NCI-H1105 treated with DMSO at 0.1 percent for 48 hours (cell line): ENCODE measurements at places on chromosomes 1 and 21.

GRCh38 chr1:215842905-215843304 is 275.8 kb downstream of the KCTD3 start:
- no peak for DNase-seq

- no peak for DNase-seq
Observed at GRCh38 chr1:185441605-185442004, 124.6 kb upstream of the IVNS1ABP start.

DNA sequence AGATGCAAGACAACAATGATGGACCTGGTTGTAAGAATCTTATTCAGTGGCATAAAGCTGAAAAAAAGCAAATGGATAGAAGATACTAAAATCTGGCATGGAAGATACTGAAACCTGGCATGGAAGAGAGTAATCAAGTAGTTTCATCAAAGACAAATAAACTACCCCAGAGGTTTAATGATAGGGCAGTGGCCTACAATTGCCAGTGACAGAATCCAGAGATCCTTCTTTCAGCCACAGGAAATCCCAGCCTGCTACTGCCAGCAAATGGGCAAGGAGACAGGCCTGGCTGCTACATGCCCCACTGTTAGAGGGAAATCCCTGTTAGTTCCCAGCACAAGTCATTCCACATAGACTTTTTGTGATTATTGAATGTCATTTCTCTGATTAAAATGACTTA is 409.4 kb downstream of the VAV3 start:
- DNase-seq = no peak

DNA sequence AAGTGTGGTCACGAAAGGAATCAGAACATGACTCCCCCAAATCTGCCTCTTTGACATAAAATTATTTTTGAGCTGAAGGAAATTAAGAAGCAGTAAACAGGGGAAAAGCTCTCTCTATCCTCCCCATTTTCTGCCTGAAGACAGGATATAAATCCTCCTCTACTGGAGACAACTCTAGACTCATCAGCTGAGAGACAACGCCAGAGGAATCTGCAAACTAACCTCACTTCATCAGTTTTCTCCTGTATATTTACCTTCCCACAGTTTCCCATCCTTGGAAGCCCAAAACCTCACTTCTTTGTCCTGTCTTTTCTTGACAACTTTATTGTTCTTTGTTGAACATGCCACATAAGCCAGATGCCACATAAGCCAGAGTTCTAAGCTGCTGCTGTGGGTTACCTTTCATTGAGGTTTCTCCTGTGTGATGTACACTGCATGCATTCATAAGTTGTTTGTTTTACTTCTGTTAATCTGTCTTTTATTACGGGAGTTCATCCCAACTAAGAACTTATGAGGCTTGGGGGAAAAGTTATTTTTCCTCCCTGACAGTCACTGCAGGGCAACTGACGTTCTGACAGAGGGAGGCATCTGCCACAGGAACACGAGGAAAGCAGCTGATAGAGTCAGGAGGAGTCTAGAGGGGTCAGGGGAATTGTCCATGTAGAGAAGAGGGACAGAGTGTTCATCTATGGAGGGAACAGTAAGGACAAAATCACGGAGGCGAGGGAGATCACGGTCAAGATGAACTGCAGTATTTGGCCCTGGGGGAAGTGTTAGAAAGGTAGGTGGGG is 19.2 kb downstream of the ST6GALNAC3 start:
- no peak for DNase-seq

DNA sequence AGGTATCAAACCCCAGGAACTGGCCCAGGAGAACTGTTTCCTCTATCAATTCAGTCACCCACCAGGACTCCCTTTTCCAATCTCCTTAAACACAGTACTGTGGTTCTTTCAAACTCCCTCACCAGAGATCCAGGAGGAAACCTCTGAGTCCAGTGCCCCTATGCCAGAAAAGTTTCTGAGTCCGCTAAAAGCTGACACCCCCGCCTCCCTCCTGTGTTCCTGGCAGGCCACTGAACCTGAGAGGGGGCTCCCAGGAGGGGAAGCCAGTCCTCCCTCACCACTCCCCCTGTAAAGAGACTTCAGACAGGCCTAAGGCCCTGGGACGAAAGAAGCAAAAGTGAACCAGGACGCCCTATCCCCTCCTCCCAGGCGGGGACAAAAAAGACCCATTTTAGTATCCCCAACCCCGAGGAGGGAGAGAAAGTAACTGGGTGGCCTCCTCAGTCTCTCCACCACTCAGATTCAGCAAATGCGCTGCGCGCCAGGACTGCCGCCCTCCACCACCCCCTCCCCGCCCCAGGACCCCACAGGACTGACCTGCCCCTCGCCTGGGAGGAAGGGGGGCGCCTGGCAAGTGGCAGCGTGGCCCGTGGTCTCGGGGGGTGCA is 624 bp downstream of the SLC41A1 start:
- DNase-seq = peak; percentile 22

GRCh38 chr1:18924221-18924691 is 21.9 kb upstream of the ALDH4A1 start:
- no peak for DNase-seq

GRCh38 chr1:3618881-3619671 is 5.7 kb upstream of the TPRG1L start:
- DNase-seq = peak; percentile 65

DNA sequence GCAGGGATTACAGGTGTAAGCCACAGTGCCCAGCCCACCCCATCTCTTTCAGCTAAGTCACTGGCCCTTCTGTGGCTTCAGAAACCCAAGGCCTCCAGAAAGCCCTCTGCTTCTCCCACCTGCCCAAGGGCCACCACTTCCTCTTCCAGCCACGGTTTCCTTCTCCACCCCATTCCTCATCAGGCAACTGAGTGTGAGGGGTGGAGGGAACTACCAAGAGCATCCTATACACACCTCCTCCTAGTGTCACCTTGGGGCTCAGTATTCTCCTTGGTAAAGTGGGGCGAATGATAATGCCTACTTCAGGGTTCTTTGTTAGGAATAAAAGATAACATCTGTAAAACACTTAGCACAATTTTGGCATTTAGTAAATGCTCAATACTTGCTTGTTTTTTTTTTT is 30.0 kb downstream of the KNCN start:
- DNase-seq = no peak

DNA sequence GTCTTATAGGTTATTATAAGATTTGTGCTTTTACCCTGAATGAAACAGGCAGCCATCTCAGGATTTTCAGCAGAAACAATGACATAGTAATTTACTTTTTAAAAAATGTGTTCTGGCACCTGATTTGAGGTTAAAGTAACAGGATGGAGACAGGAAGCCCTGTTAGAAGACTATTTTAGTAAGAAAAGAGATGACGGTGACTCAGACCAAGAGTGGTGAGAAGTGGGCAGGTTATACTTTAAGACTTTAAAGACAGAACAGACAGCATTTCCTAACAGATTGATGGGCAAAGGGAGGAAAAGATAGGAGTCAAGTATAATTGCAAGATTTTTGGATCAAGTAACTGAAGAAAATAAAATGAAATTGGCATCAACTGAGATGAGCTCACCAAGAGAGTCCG is 436.8 kb upstream of the NR5A2 start:
- DNase-seq = no peak

DNA sequence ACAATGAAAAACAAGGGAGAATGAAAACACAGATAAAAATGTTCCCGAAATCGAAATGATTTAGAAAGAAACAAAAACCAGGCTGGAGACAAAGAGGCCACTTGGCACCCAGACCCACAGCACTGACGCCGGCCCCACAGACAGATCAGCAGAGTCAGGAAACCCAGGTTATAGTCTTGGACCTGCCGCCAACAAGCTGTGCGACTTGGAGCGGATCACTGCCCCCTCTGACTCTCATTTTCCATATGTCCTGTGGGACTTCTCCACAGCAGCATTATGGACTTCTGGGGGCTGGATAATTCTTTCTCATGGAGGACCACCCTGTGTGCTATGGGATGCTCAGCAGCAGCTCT is 72.4 kb downstream of the MATN1 start:
- DNase-seq = no peak

DNA sequence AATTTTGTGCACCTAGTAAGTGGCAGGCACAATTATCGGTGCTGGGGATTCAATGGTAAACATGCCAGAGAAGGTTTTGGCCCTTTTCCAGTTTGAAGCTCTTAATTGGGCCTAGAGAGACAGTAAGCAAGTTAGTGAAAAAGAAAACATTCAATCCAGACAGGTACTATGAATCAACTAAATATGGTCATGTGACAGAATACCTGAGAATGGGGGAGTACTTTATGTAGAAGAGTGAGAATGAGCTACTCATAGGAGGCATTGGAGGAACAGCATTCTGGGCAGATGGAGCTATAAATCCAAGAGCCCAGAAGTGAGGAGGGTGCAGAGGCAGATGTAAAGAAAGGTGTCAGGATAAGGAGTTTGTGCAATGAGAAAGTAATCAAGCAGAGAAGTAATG is 1017.9 kb downstream of the ADGRL2 start:
- peak; percentile 96 for DNase-seq

DNA sequence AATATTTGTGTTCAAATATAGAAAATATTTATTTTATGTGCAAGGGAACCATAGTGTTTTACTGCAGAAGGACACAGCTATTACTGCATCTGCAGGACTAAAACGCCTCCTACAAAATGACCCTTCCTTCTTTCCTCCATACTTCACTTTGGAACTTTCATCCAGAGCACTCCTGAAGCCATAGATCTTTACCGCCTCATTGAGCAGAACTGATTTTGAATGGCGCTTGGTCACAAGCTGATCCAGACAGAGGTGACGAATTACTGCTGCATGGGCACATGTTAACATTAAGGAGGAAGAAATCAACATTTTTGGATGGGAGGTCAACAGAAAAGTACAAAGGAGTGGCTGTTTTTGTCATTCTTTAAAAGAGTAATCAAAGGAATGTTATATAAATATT is 931.6 kb downstream of the NCAM2 start:
- no peak for DNase-seq

DNA sequence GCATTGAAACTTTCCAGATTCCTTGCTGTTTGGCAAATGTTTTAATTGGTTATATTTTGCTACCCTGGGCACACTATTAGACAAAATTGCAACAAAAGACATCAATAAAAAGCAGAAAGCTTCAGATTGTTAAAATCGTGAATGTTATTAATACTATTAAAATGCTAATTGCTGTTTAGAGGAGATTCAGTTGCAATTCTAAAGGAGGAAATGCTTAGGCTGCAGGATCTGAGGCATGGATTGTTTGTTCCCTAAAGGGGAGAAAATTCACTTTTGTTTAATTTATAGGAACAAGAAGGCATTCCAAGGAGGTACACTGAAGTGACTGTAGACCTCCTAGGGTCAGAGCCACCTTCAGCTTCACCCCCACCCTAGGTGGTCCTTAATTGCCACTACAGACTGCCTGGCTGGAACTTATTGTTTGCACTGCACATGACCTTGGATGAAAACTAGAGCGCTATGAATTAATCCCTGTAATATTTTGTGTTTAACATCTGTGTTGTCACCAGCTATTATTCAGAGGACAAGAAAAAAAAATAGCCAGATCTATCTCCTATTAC is 1266.9 kb upstream of the ADGRL2 start:
- DNase-seq = no peak

DNA sequence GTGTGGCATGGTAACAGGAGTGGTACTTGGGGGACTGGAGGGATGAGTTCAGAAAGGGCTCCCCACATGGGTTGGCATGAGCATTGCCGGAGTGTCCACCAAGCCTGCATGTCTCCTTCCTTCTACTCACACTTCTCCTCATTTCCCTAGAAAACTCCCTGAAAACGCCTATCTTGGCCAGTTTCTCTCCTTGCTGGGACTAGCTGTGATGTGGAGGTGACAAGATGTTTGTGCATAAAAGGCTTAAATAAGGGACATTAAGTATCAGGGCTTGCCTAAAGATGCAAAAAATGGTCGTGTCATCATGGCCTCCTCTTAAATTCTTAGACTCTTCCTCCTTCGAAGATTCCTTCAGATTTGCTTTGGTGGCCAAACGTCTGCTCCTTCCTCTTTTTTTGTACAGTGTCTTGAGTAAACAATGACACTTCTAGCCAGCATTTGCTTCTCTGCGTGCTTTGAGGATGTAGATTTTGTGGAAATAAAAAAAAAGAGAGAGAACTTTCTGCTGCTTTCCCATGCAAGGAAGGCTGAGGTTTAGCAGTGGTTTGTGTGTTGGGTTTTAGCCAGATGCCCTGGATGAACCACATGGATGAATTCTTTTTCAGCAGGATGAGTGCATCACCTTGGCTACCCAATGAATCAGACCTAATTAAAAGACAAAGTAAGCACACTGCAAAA is 239.1 kb upstream of the IRF2BP2 start:
- DNase-seq = no peak

DNA sequence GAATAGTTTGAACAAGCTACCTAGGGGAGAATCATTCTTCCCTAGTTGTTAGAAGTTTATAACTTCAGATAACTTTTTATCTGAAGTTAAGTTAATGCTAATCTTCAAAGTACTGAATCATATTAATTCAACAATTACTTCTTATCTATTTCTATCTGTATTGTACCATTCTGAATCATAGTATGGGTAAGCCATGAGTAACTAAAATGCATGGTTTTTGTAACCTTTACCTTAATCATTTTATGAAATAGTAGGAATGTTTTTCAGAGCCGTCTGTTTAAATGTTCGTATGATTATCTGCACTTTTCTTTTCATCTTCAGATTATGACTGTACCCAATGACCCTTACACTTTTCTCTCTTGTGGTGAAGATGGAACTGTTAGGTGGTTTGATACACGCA is 50.3 kb upstream of the MPC2 start:
- no peak for DNase-seq

GRCh38 chr21:23522751-23523150 is 2084.5 kb downstream of the MRPL39 start:
- no peak for DNase-seq

DNA sequence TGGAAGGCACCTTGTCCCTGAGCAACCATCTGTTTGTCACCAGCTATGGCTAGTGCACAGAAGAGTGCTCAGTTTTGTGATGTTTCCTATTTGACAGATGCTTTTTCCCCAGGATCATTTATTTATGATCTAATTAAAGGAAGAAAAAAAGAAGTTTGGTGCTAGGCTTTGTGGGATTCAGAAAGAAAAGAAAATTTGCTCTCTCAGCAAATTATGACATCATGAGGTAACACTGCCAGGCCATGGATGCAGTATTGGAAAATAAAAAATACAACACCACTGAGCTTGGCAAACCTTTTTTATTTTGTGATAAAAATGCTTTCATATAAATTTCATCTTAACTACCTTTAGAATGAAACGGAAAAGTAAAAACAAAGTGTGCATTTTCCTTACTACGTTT is 15.5 kb upstream of the ADAM30 start:
- DNase-seq = no peak

- no peak for DNase-seq
Observed at GRCh38 chr1:31569596-31570173, 6.6 kb upstream of the TINAGL1 start.

DNA sequence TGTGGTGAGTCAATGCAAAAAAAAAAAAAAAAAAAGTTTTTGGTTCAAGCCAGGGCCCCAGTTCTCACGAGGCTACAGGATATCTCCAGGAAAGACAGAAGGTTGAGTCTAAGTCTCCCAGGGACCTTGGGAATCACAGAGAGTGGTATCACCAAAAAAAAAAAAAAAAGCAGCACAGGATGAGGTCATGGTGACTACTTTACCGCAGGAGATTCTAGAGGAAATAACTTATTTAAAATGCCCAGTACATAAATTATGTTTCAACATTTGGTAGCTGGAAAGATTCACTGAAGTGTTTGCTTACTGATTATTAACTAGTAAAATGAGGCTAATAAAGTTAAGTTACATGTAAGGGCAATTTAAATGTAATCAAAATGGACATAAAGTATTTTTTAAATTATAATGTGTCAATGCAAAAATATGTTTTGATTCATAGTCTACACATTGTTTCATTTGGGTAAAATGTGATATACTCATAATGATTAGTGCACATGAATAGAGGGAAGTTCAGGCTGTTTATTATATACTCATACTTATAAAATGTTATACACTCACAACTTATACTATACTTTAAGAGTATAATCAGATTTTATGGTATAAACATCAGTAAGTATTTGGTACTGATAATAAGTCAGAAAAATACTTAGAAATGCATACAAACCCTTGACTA is 84.1 kb downstream of the PLPPR5 start:
- DNase-seq = no peak
